ENCODE measurements at places on chromosomes 5 and 9.
A peak's percentile ranks its signal among the peaks of the same experiment; 100 is the strongest.

- peak; percentile 94 for DNase-seq
Observed at GRCh38 chr5:72597456-72597948, 90.3 kb upstream of the ZNF366 start.

GRCh38 chr5:138660051-138660572 lies 84.9 kb upstream of the HSPA9 start:
- DNase-seq, result no peak

DNA sequence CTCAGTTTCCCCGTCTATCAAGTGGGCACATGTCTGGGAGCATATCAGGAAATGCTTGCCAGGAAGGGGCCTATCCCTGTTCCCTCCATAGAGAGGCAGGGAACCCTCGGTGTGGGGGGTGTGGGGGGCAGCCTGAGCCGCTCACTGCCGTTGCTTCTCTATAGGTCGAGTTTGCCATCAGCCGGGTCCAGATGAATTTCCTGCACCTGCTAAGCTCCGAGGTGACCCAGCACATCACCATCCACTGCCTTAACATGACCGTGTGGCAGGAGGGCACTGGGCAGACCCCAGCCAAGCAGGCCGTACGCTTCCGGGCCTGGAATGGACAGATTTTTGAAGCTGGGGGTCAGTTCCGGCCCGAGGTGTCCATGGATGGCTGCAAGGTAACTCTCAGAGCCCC lies 13.8 kb upstream of the ORM1 start:
- DNase-seq, result no peak

DNA sequence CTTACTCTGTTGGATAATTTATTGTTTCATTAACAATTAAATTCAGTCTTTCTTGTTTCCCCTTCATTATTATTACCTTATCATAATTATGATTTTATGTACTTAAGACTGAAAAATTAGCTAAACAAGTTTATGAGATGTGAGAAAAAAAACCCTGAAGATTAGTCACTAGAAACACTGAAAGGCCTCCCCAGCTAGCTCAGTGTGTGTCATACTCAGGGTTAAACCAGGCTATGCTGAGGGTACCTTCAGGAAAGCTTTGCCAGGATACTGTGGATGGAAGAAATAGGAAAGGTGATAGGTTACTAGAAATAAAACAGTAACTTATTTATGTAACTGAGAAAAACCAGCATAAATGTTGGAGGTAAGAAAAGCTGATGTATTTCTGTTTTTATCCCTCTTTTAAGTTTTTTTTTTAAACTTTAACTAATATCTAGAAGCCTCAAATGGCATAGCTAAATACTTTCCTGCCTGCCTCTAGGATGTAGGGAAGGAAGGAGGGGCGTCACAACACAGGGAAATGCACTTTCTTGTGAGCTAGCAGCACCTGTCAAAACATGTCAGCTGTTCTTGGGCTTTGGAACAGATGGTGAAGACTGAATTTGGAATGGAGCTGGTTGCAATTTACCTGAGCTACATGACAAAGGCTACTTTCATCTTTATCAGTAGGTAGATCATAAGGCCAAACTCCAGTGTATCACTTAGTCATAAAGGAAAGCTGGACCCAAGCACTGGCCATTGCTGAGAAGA lies 24.2 kb downstream of the NMRK1 start:
- peak; percentile 16 for DNase-seq

DNA sequence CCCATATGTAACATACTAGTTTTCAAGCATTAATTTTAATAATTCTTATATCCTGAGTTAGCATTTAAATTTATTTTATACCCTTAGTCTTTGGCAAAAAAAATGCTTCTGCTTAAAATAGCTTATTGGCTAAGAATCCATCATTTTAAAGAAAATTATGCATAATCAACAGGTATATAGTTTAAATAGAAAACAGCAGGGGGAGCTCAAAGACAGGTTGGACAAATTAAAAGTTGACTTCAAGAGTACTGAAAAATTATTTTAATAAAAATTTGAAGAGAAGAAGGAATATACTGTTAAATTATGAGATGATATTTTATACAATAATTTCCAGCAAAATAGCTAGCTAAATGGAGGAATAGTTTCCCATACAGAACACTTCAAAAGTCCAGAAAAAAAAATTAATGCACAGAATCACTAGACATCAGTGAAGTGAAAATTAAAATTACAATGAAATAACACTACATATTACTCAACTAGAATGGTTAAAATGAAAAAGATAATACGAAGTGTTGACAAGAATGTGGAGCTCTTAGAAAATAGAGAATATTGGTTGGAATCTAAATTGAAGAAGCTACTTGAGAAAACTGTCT lies 387.1 kb downstream of the PDE4D start:
- DNase-seq, result peak; percentile 32

GRCh38 chr5:59133764-59134261 lies 550.9 kb downstream of the RAB3C start:
- DNase-seq, result peak; percentile 93

- peak; percentile 49 for DNase-seq
Observed at GRCh38 chr9:81145331-81145963, 543.9 kb downstream of the TLE1 start.

- no peak for DNase-seq
Observed at GRCh38 chr5:63820577-63820976, 141.7 kb downstream of the HTR1A start.

DNA sequence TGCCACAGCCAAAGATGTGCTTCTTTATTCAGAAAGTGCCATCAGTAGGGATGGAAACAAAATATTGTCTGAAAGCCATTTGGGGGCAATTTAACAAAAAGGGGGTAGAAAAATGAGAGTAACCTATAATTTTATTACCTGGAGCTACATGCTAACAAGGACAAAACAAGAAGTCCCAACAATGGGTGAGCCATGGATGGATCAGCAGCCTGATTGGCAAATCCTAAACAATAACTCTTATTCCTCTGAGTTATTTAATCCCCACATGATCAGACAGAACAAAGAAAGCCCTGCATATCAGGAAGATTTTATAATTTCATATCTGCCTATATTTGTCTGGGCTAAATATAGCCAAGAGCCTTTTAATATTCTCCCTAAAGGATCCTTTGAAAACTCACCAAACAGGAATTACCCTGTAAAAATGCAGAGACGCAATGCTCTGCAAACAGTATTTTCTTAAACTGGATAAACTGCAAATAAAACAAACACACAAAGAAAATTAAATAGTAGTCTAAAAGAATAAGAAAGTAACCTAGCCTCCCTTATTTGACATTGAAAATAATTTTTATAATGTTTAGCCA lies 483.4 kb downstream of the ZNF608 start:
- DNase-seq, result no peak

DNA sequence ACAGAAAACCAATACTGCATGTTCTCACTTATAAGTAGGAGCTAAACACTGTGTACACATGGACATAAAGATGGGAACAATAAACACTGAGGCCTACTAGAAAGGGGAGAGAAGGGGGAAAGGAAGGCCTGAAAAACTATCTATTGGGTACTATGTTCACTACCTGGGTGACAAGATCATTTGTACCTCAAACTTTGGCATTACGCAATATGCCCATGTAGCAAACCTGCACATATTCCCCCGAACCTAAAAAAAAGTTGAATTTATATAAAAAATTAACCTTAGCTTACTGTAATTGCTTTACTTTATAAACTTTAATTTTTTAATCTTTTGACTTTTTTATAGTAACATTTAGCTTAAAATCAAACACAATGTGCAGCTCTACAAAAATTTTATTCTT lies 237.6 kb upstream of the ATP10B start:
- DNase-seq, result no peak

- DNase-seq, result no peak
Observed at GRCh38 chr5:110094548-110094947, 404.8 kb downstream of the MAN2A1 start.

DNA sequence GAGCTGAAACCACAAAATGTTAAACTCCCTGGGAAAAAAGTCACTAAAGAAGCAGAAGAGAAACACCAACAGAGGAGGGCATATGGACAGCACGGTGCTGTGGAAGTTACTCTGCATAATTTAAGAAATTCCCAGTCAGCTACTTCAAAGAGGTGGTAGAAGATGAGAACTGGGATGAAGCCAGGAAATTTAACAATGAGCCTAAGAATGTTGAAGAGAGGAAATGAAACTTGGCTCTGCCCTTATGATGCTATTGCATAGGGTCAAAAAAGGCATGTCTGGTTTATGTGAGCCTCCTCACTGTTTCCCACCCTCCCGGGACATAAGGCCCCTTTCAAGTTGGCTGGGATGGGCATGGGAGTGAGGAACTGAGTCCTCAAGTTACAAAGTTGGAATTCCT lies 25.4 kb upstream of the SNX18 start:
- DNase-seq, result no peak

DNA sequence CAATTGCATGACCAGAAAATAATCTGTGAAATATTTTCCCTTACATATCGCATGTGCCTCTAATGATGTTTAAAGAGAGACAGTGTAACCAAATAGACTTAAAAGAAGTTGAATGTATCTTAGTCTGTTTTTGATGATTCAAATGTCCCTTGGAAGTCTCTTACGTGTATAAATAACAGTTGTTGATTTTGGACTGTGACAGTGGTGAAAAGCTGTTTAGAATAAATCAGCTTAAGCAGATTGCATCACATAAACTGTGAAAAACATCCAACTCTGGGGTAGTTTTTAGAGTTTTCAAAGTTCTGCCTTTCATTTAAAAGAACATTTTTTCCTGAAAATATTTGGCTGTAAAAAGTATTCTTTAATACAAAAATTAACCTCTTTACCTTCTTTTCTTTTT lies 301.1 kb downstream of the PRR16 start:
- DNase-seq, result peak; percentile 28

- no peak for DNase-seq
Observed at GRCh38 chr5:109239456-109239855, 170.3 kb downstream of the PJA2 start.

Measured in fibroblast of skin of back (primary cell).